ENCODE measurements at places on chromosomes 12 and 14. TPM values are rescaled to one million over a fixed set of nuclear protein-coding genes. Genes with fewer than 3 reads are reported as not detected.

The DBX2 gene
- not detected for total RNA-seq

The FITM1 gene
- total RNA-seq, result not detected

The CD9 gene
- total RNA-seq, result 500 TPM

The KRT6A gene
- total RNA-seq, result 0.30 TPM

- DNase-seq, result no peak
- H3K27me3 ChIP-seq, result no peaks in the 10 kb centered on the region
- no peaks in the 10 kb centered on the region for H3K36me3 ChIP-seq
- no peak overlapping the region for H3K4me3 ChIP-seq
Measured at GRCh38 chr12:2479851-2480535, 314.8 kb upstream of the FKBP4 start.

- peaks cover 9% of the 10 kb centered on the region for H3K27me3 ChIP-seq
- H3K36me3 ChIP-seq, result no peaks in the 10 kb centered on the region
- no peak overlapping the region for H3K27ac ChIP-seq
- no peaks in the 10 kb centered on the region for H3K4me1 ChIP-seq
Measured at GRCh38 chr12:109358154-109358869, 10.6 kb downstream of the MYO1H start.

- no peaks in the 10 kb centered on the region for H3K4me1 ChIP-seq
- no peak overlapping the region for H3K4me3 ChIP-seq
- no peak overlapping the region for H3K27ac ChIP-seq
- DNase-seq, result no peak
- H3K27me3 ChIP-seq, result no peaks in the 10 kb centered on the region
Measured at GRCh38 chr14:76405627-76406026, 29.7 kb downstream of the ESRRB start.

DNA sequence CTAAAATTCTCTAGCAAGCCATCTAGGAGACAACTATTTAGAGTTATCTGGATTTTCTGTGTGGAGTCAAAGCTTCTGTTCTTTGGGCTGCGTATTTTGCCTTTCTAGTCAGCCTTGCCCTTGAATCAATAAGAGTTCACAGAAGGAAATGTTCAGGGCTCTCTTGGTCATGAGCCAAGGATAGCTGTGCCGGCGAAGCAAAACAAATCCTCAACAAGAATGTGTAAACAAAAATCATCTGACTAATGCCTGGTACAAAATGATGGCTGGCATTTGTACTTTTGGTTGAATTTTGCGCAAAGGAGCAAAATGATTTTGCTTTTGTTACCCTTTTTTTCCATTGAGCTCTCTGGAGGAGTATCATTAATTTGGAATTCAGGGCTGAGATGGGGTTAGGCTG, 171.1 kb downstream of the DACT1 start:
- no peak for DNase-seq
- H3K4me1 ChIP-seq, result peaks cover 14% of the 10 kb centered on the region
- H3K27ac ChIP-seq, result no peak overlapping the region
- no peaks in the 10 kb centered on the region for H3K27me3 ChIP-seq
- H3K36me3 ChIP-seq, result no peaks in the 10 kb centered on the region

DNA sequence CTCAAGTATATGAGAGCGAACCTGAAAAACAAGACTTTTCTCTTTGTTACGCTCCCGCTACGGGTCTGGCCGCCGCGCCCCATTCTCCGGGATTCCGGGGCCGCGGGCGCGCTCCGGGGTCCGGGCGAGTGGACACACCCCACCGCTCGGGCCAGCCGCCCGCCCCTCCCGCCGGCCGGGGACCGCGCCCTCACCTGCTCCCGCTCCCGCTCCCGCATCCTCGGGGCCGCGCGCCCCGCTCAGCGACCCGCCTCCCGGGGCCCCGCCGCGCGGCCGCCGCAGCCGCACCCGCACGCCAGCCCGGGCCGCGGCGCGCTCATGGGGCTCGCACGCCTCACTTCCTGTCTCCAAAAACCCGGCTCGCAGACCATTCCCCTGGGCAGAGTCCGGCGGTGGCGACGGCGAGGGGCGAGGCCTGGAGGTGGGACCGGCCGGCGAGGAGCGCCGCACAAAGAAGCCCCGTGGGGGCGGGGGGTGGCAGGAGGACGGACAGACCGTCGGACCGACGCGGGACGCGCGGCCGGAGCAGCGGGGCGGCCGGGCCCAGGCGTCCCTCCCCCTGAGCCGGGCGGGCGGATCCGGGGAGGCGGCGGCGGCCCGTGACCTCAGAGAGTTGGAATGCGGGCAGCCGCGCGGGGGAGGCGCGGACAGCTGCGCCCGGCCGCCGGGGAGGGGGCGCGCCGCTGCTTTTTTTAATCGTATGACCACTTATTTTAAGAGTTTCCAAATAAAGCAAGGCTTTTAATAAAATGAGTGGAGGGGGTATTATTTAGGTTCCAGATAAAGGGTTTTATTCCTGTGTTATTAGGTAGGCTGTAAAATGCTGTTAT, at the start of gene PTPN21:
Gene PTPN21, minus strand, starts transcription at position 551 of the 830 bp plus-strand sequence. CDS start 4,590 bp downstream, outside the sequence.
- peak within 1 kb of the TSS; percentile 96 for H3K27ac ChIP-seq
- peak; percentile 57 for DNase-seq
- H3K27me3 ChIP-seq, result no peaks in the 10 kb centered on the region
- H3K36me3 ChIP-seq, result peaks cover 10% of the 10 kb centered on the region
- H3K4me3 ChIP-seq, result peak within 1 kb of the TSS; percentile 76
- no peaks in the 10 kb centered on the region for H3K4me1 ChIP-seq

All from tibial nerve (tissue), 4 donors.